ENCODE measurements at places on chromosomes 7 and 10.

- DNase-seq, result no peak
Observed at GRCh38 chr10:88006261-88006660, 142.8 kb downstream of the PTEN start.

DNA sequence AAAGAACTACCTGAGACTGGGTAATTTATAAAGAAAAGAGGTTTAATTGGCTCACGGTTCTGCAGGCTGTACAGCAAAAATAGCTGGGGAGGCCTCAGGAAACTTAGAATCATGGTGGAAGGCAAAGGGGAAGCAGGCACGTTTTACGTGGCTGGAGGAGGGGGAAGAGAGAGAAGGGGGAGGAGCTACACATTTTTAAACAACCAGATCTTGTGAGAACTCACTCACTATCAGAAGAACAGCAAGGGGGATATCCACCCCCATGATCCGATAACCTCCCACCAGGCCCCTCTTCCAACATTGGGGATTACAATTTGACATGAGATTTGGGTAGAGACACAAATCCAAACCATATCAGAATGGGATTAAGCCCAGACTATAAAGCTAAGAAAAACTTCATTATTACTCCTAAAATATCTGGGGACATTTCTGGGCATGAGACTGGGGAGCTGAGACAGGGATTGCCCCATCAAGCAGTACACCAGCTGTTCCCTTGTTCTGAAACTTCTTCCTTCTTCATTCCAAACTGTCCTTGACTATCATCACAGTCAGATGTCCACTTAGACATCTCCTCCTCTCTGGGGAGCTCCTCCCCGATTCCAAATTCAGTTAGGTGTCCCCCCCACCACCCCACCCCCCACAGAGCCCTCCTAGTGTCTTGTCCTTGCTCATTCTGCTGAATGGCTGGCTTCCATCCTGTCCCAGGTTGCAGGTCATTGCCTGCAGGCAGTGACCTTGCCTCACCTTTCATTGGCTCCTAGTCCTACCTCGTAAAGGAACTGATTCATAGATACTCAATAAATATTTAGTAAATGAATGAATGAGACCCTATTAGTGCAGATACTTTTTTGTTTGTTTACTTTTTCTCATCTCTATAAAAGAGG lies 132.6 kb downstream of the EVX1 start:
- no peak for DNase-seq

DNA sequence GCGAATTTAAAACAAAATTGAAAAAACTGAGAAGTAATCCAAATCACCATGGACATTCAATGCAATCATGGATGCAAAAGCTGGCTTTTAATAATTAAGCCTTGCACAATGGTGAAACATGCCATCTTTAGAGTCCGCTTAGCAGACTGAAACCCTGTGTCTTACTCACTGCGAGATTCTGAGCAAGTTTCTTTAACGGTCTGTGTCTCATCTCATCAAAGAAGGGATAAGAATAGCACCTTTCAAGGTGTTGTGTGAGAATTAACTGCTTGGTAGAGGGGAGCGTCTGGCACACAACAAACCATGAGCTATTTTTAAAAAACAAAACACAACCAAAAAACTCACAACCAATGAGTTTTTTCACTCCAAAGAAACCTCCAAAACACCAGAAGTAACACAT lies 21.4 kb downstream of the ACBD7 start:
- no peak for DNase-seq

DNA sequence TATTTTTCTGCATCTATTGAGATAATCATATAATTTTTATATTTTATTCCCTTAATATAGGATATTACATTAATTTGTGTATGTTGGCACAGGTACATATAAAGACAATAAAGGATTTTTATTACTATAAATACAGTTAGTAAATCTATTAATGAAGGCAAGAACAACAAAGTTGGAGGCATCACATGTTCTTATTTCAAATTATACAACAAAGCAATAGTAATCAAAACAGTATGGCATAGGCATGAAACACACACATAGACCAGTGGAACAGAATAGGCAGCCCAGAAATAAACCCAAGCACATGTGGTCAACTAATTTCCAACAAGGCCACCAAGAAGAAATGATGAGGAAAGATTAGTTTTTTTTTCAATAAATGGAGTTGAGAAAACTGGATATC lies 11.2 kb downstream of the TFPI2 start:
- DNase-seq, result no peak

- no peak for DNase-seq
Observed at GRCh38 chr10:98030093-98030821, at the start of gene CRTAC1. Gene CRTAC1, minus strand, starts transcription at chr10:98030621. Its CDS starts 149 bp downstream, at chr10:98030472.

DNA sequence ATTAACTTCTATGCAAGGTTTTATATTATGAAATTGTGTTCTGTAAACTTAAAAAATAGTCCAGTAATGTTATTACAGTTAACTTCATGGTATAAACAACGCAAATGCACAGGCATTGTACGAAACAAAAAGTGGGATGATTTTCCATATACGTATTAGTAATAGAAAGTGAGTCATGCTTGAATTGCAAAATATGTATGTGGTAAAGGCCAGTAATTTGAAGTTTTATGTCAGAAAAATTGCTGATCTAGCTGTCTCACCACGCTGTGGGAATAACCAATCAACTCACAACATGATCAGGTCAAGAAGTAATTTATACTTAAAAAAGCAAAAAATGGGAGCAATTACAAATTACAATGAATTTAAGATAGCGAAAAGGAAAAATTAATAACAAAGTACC lies 37.0 kb upstream of the GLI3 start:
- DNase-seq, result no peak

- no peak for DNase-seq
Observed at GRCh38 chr10:88227342-88228018, 355.6 kb downstream of the RNLS start.

DNA sequence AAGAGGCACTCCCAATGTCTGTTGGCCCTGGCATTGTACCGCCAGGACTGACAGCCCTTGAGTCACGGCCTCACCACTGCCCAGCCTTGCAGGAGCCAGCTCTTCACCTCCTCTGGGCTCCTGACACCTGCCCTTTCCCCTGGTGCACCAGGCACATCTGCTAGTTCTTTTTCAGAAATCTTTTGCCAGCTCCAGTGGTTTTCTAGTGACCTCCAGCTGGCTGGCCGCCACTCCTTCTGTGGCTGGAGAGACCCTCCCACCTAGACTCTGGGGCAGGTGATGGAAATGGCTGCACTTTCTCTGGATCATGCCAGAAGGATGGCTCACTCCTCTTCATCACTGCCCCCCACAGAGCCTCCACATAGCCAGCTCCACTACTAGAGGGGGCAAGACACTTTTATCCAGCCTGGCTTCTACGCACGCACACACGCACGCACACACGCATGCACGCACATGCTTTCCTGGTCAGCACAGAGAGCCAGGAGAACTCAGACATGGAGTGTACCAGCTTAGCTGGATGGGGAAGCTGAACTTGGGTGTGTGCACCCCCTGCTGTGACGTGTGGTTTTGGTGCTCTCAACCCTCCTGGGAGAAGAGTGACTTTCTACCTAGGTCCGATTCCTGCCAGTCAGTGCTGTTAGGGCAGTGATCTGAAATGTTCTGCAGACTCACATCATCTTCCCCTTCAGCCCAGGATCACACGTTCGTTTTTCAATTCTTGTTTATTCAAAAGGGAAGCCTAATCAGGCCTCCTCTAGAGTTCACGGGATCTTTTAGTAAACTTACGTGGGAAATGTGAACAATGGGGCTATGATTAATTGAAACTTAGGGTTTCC lies 222.0 kb downstream of the PRPF18 start:
- DNase-seq, result peak; percentile 12

GRCh38 chr10:58776568-58777318 lies 264.1 kb downstream of the BICC1 start:
- no peak for DNase-seq

GRCh38 chr10:61835946-61836887 lies 65.3 kb upstream of the ARID5B start:
- DNase-seq, result no peak

DNA sequence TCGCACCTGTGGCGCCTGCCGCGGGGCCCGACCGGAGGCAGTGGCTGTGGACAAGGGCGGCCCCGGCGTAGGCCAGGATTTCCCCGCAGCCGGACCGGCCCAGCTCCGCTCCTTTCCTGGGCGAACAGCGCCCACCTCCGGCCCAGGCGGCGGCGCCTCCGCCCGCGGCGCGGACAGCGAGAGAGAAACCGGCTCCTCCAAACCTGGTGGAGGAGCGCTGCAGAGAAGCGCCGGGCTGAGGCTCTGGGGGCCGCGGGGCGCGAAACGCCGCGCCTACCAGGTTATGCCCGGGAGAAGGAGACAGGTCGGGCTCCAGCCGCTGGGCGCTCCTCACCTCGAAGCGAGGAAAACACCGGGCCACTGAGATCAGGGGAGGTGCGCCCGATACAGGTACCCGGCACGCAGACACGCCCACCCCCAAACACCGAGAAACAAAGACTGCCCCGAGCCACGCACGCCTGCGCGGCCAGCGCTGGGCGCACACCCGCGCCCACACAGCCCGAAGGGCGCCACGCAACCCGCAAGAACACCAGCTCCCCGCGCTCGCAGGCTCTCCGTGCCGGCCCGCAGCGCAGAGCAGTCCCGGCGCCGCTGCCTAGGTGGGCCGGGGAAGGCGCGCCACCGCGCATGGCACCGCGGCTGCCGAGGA lies 3.3 kb downstream of the GRID1 start:
- DNase-seq, result peak; percentile 42

GRCh38 chr10:51767103-51767763 lies 67.8 kb upstream of the CSTF2T start:
- no peak for DNase-seq

DNA sequence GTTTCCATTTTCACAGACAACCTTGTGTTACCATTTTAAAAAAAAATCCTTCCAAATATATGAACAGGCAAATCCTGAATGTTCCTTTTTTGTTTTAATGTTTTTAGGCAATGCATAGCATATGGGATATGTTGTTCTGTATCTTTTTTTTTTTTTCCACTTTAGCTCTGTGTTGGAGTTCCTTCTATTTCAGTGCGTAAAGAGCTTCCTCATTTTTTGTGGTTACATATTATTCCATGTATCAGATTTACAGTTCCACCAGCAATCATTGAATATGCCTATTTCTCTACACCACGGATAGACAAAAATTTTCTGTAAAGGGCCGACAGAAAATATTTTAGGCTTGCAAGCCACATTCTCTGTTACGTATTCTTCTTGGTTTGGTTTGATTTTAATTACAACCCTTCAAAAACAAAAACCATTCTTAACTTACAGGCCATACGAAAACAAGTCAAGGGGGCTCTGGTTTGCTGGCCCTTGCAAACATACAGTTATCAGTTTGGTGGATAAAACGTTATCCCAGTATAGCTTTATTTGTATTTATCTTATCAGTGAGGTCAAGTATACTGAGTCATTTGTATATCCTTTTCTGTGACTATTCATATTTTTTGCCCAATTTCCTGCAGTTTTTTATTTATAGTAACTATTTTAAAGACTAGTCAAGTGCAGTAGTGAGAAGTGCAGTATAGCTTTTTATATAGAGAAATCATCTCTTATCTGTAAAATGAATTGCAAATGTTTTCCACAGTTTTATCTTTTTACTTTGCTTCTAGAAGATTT lies 55.7 kb downstream of the RALA start:
- no peak for DNase-seq

DNA sequence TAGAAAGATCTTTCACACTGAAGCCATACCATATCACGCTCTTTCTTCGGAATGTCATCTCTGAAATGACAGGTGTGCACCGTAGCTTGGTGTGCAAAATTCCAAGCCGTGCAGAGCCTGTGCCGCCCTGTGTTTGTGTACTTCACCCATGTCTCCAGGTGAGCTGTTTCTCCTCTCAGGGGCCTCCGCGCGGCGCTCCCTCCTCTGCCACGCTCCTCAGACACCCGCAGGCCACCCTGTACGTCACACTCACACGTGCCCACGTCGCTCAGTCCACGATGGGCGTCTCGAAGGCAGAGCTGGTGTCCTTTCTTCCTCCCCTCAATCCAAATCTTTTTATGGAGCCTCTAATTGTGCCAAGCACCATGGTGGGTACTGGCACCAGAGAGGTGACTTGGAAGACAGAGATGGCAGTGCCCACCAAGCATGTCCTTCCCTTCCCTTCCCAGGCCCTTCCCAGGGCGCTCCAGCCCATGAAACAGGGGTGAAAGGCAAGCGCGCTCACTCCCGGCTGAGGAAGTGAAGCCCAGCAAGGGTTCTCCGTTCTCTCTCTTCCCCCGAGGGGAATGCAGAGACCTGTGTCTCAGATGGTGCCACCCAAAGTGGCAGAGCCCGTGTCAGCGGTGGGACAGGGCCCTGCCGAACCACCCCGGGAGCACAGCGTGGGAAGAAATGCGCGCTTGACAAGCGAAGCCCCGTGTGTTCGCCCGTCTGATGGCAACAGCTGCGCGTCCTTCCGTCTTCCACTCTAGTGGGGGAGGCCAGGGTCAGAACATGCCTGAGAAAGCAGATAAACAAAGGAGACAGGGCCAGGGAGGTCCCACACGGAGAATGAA lies 292.5 kb upstream of the SHH start:
- no peak for DNase-seq

GRCh38 chr10:34918776-34919315 lies 103.8 kb upstream of the PARD3 start:
- no peak for DNase-seq

- no peak for DNase-seq
Observed at GRCh38 chr10:27145937-27146336, 8.2 kb downstream of the YME1L1 start.

- no peak for DNase-seq
Observed at GRCh38 chr7:151505433-151505832, 14.3 kb downstream of the RHEB start.

DNA sequence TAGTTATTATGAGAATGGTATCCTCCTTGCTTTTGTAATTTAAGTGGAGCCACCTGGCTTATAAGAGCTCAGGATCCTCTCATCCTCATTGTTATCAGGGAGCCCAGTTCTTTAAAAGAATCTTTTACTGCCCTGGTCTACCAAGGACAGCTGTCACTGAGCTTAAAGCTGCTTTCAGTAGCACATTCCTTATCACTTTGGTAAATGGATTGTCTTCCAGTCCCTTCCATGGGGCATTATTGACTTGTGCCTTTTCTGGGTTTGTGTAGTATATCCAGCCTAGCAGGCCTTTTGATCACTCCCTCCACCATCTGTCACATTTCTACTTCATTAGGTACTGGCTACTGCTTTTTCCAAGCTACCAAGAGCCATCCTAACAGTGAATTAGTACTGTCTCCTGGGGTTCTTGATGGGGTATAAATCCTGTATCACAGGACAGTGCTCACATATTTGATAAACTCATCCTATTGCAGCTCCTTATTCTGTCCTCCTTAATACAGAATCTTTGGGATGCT lies 208.9 kb downstream of the TMEM26 start:
- DNase-seq, result no peak

Measured in RPMI8226 (cell line).